NCI-H2081 treated with DMSO at 0.1 percent for 48 hours (cell line): ENCODE measurements at places on chromosomes 6 and 20.

GRCh38 chr6:168030218-168030746, 32.8 kb downstream of the KIF25 start:
- DNase-seq, result no peak

- DNase-seq, result no peak
Measured at GRCh38 chr20:47258745-47259695, 97.5 kb downstream of the ZMYND8 start.

DNA sequence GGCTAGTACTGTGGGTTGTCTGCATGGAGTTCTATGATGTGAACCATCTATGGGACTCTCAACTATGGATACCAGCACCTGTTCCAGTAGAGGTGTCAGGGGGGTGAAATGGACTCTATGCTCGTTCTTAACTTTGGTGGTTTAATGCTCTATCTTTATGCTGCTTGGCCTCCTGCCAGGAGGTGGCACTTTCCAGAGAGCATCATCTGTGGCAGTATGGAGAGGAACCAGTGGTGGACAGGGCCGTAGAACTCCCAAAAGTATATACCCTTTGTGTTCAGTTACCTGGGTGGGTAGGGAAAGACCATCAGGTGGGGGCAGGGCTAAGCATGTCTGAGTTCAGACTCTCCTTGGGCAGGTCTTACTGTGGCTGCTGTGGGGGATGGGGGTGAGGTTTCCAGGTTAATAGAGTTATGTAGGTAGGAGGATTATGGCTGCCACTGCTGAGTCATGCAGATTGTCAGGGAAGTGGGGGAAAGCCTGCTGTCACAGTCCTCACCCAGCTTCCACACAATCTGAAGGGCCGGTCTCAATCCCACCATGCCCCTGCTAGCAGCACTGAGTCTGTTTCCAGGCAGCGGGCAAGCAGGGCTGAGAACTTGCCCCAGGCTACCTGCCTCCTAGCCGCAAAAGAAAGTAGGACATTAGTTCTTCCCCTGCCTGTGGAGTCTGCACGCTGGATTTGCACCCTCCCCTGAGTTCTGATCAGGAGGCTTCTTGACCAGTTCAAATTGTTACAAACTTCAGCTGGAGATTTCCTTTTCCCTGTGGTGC, 284.0 kb downstream of the KCNQ5 start:
- DNase-seq, result no peak

GRCh38 chr6:142341855-142342330, 40.1 kb downstream of the ADGRG6 start:
- DNase-seq, result no peak

DNA sequence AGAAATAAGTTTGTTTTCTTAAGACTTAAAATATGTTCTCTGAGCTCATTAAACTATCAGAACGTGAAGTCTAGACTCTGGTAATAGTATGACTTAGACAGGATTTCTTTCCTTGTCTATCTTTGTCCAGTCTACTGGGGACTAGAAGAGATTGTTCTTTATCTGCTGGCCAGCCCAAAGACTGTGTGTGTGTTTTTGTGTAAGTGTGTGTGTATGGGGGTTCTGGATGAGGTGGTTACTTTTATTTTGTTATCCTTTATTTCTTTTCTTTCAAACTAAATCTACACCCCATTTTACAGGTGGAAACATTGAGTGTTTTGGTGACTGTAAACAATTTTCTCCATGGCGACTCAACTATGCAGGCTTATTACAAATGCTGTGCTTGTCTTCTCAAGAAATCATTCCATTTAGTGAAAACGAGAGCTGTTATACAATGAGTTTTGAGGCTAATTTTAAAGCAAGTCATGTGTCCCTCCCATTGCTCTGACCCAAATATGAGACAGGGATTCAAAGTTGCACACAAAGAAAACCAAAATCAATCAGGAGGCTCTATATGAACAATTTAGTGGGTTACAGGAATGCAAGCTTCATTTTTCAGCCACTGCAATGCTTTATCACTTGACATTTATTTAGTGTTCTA, 97.6 kb downstream of the ELOVL5 start:
- DNase-seq, result no peak

DNA sequence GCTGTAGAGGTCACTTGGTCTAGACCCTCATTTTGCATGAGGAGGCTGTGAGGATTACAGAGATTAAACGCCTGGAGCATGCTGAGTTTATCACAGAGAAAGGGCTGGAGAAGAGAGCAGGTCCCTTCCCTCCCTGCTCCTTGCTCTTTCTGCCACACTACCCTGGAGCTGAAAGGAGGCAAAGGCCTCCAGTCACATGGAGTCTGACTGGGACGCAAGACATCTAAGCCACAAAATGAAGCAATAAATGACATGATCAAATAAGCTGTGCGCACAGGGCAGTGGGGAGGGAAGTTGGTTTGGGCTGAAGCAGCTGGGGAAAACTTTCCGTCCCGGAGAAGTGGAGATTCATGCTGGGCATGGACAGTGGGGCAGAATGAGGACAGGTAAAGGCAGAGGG, 33.3 kb downstream of the ATXN1 start:
- no peak for DNase-seq

- DNase-seq, result no peak
Measured at GRCh38 chr6:38319256-38320212, 320.2 kb downstream of the BTBD9 start.

GRCh38 chr6:165585060-165585459, 78.0 kb downstream of the PDE10A start:
- no peak for DNase-seq

DNA sequence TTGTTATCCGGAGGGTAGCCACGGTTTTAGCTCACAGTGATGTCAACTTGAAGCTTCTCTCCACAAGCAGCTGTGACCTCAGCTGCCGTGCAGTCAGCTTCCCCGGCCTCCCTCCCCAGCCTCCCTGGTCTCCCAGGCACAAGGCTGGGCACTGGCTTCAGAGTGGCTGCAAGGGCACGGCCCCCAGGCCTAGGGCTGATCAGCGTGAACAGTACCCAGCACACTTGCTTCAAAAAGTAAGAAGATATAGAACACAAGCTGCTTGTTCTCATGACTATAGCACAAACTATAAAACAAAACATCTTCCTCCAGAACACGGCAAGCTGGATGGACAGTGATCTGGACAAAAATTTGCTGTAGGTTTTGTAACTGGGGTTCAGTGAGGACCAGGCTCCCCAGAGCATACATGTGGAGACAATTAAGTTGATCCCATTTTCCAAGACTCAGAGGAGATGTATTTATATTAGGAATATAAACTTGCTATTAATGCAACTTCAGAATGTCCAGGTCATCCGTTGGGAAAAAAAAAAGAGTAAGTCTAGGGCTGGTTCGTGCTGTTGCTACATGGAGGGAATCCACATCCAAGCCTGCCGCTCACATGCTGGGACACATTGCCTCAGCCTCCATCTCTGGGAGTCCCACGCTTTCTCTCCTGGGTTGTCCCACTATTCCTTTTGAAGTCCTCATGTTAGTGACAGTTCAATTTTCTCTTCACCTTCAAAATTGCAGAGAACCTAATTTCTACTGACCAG, 199.4 kb upstream of the THBS2 start:
- DNase-seq, result no peak

DNA sequence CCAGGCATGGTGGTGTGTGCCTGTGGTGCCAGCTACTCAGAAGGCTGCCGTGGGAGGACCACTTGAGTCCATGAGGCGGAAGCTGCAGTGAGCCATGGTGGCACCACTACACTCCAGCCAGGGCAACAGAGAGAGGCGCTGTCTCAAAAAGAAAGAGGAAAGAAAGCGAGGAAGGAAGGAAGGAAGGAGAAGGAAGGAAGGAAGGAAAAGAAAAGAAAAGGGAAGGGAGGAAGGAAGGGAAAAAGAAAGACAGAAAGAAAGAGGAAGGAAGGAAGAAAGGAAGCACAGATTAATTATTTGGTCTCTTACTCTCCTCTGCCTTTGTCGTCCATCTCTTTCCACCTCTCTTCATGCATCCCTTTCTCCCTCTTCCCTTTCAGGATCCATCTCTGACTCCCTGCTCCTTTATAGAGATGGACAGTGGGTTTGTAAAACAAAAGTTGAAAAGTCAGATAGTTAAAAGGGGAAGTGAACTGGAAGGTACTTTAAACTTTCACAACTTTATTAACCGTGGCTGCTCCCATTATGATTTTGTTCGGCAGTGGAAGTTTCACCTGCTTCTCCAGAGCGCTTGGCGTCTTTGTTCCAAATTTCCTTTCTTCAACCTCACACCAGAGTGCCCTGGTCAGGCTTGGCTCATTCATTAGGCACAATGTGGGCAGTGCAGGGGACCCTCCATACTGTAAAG, 1.5 kb downstream of the HLA-DQA1 start:
- no peak for DNase-seq

- DNase-seq, result no peak
Measured at GRCh38 chr6:158834675-158835385, 15.7 kb upstream of the EZR start.
